ENCODE measurements at places on chromosomes 4 and X.

- no peak for DNase-seq
Measured at GRCh38 chrX:122004127-122004526, 956.7 kb downstream of the GLUD2 start.

DNA sequence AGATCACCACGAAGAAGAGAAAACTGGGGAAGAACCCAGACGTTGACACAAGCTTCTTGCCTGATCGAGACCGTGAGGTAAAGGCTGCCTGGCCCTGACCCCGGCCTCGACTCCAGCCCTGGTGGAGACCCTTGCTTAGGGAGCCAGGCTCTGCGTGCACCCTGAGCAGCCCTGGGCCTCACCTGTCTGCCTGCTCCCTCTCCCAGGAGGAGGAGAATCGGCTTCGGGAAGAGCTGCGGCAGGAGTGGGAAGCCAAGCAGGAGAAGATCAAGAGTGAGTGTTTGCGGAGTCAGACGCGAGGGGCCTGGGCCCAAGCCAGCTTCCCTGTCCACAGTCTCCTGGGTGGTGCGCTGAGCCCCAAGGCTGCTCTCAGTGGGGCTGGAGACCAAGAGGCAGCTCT, 4.5 kb downstream of the FAM50A start:
- no peak for DNase-seq

GRCh38 chr4:142544594-142544993, 301.5 kb downstream of the INPP4B start:
- DNase-seq = no peak

DNA sequence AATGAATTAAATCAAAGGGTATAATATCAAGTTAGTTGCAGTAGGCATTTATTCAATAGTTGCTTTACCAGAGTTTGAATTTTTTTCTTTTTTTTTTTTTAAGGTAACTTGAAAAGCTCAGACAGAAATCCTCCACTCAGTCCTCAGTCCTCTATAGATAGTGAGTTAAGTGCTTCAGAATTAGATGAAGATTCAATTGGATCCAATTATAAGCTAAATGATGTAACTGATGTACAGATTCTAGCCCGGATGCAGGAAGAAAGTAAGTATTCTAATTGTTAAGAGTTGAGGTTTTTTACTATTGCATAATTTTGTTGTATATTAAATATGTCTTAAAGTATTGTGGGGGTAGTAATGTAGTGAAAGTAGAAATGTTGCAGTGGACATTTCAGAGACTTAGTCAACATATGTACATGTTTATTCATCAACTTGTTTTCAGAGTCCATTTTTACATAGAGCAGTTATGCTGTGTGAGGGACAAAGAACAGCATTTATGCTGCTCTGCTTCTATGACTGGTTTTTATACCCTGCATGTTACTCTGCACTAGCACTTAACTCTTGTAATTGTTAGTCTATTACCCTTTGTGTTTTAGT, 38.4 kb downstream of the SLAIN2 start:
- DNase-seq = no peak

GRCh38 chr4:58138786-58139668, 1028.8 kb upstream of the IGFBP7 start:
- DNase-seq = no peak

- DNase-seq = no peak
Measured at GRCh38 chrX:123881330-123881729, 21.5 kb downstream of the XIAP start.

GRCh38 chrX:30637874-30638815, 15.1 kb upstream of the GK start:
- no peak for DNase-seq

- no peak for DNase-seq
Measured at GRCh38 chr4:183747931-183748670, 89.0 kb downstream of the TRAPPC11 start.

DNA sequence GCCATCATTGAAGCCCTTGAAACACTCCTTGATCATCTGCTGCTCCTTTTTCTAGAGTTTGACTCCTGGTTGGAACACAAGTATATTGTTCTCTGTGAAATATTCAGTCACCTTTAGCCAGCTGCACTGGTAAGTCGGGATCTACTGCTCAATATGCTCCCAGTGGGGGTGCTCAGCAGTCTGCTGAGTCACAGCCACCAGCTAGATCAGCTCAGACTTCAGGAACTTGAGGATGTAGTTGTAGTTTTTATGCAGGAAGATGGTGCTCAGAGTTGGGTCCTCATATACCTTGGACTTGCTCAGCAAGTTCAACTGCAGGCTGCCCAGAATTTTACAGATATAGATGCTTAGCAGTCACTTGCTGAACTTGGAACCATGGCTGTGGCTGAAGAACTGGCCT, 202.5 kb upstream of the RPL34 start:
- DNase-seq = no peak

DNA sequence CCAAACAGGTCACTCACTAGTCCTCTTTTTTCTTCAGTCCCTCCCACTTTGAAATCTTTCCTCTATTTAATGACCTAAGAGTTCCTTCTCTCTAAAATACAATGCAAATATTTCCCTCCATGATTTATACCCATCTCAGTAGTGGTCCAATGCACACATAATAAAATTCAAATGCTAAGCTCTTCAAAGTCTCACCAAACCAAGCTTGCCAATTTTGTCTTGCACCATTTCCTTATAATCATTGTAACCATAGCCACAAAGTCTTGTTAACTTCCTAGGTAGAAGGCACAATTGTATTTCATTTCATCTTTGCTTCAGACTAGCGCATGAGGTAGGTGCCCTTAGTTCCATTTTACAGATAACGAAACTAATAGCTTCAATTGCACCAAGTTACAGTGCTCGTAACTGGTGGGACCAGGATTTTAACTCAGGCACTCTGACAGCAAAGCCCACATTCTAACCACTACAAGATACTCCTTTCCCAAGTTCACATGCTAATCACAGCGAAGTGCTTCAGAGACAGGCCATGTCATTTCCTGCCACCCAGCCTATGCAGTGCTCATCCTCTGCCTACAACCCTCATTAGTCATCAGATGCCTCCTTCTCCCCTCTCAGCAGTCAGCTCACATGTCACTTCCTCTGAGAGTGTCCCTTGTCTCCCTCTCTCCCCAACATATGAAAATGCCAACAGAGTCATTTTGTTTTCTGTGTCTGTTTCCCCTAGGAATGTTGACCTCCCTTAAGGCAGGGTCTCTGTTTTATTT, 66.9 kb upstream of the PPARGC1A start:
- no peak for DNase-seq

DNA sequence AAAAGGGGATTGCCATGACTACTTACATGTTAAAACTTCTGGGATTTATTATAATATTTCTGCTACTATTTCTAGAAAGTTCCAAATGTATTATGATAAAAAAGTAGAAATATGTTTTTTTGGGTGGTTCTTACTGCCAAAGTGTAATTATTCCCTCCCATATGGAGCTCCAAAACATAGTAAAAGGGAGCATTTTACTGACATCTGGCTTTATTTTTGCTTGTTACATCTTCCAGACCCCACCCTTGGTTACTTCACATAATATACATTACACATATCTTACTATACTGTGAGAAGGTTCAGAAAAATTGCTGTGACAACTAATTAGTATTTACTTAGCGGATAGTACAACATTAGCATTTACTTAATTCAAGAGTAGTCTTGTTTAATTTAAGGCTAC, 205.1 kb upstream of the TLL1 start:
- DNase-seq = no peak

DNA sequence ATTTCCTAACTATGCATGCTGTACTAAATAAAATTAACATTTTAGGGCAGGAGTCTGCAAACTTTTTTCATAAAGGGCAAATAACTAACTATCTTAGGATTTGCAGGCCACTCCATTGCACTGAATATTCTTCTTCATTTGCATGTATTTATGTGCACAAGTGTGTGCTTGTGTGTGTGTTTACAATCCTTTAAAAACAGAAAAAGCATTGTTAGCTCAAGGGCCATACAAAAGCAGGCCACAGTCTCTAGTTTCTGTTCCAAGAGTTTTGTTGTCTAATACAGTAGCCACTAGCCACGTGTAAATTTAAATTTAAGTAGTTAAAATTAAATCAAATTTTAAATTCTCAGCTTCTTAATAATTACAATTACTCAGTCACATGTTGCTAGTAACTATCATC, 621.8 kb downstream of the TMA16 start:
- DNase-seq = no peak

GRCh38 chr4:83917572-83917971, 381.7 kb downstream of the GPAT3 start:
- DNase-seq = no peak

DNA sequence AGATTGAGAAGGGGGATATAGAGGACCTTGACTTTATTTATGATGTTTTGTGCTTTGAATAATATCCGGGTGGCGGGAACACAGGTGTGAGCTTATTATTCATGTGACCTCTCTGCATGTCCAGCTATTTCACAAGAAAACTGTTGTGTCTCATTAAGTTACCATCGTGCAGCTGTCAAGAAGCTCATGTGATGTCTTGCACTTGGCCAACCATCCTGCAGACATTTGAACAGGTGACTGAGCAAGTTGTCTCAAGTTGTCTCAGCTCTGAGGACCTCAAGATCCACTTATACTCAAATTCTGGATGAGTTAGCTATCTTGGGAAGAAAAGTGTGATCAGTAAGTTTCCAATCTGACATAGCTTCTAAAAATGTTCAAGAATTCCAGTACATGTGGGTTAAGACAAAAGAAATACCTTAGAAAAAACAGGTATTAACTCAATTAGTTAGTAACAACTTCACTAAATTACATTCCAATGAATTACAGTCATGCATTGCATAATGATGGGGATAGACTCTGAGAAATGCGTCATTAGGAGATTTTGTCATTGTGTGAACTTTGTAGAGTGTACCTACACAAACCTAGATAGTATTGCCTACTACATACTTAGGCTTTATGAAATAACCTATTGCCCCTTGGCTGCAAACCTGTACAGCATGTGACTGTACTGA, 462.2 kb downstream of the INPP4B start:
- DNase-seq = no peak

DNA sequence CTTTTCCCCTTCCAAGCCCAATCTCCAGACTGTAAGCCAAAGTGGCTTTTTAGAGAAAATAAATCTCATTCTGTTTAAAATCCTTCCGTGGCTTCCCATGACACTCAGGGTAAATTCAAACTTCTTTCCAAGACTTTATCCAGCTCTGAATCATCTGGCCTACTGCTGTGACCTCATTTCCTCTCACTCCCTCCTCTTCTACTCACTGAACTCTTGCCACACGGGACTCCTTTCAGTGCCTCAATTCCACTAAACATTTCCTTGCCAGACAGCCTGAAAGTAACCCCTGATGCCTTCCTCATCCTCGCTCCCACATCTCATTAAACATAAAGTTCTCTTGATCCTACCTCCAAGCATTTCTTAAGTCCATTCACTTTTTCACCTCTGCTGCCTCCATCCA, 27.8 kb upstream of the RNF128 start:
- no peak for DNase-seq

DNA sequence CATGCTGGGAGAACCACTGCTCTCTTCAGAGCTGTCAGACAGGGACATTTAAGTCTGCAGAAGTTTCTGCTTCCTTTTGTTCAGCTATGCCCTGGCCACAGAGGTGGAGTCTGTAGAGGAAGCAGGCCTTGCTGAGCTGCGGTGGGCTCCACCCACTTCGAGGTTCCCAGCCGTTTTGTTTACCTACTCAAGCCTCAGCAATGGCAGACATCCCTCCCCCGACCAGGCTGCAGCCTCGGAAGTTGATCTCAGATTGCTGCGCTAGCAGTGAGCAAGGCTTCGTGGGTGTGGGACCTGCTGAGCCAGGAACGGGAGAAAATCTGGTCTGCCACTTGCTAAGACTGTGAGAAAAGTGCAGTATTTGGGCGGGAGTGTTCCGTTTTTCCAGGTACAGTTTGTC, 118.9 kb downstream of the SLC10A6 start:
- no peak for DNase-seq

DNA sequence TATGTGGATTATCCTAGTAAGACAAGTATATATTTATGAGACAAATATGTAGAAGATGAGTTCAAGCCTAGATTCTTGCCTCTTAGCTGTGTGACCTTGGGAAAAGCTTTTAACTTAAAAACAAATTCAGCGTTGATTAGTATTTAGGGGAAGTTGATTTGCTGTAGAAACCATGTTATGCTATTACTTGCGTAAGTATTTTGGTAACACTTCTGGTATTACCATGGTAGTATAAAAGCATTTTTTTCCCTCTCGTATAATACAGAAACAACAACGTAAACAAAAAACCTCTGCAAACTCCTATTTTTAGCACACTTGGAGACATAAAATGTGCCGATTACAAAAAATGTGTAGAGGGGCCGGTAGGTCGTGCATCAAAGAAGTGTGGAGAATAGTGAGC, 33.2 kb downstream of the STAG2 start:
- DNase-seq = no peak

- DNase-seq = no peak
Measured at GRCh38 chr4:142519342-142519741, 326.8 kb downstream of the INPP4B start.

DNA sequence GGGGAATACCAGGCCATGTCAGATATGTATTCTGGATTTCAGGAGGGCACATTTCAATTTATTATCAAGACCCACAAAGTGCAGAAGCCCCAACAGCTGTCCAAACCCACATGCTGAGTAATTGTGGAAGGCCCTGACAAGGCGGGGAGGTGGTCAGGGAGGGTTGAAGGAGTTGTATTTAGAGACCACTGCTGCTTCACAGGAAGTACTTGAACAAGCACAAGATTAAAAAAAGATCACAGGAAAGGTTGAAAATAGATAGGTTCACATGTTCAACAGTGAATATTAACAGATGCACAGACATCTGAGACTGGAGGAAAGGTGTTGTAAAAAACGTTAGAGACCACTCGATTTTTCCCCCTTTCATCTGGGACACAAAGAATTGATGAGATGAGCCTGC, 17.9 kb downstream of the ATP8A1 start:
- DNase-seq = peak; percentile 50

- peak; percentile 90 for DNase-seq
Measured at GRCh38 chrX:2690856-2691542, at the start of gene CD99. CD99 (plus strand) TSS chrX:2691295; CDS start chrX:2691361, 66 bp downstream.

- no peak for DNase-seq
Measured at GRCh38 chrX:141279476-141279875, 37.2 kb upstream of the SPANXC start.

DNA sequence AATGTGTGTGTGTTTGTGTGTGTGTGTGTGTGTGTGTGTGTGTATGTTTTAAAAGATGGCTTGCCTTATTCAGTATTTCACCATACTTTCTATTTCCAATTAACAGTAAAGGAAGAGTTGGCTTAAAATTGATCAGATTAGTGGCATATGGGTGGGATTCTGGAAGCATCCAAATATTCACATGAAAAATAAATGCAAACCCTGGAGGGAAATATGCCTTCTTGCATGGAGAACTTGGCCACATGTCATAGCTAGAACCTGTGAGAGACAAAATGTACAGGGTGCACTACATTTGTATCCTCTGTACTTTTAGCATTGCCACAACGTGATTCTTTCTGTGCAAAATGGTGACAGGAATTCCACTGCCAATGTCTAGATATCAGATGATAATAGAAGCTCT, 589.6 kb downstream of the ZNF674 start:
- no peak for DNase-seq

- no peak for DNase-seq
Measured at GRCh38 chr4:186227221-186227620, at the start of gene KLKB1. KLKB1 (plus strand) TSS chr4:186227507; CDS start chr4:186228196, 689 bp downstream.

DNA sequence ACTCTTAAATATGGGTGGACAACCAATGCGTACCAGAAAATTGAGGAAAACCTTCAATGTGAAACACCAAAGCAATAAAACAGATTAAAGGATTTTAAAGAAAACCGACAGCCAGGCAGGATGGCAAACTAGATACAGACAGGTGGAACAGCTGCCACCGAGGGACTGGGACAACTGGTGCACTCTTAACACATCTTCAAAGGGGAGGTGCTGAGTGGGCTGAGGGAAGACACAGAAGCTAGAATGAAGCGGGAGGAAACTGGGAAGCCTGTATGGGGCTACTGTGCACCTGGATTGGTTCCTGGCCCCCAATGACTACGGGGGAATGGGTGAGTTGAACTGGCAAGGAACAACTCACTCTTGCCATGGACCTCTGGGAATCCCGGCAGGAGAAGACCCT, 20.7 kb downstream of the ZNF280C start:
- DNase-seq = no peak
